Stimulated activated CD8-positive, alpha-beta memory T cell treated with anti-CD3 and anti-CD28 coated beads, Interleukin-4, amount 100 ng/mL, for 4 hours (primary cell): ENCODE measurements at places on chromosomes 5 and 9.

DNA sequence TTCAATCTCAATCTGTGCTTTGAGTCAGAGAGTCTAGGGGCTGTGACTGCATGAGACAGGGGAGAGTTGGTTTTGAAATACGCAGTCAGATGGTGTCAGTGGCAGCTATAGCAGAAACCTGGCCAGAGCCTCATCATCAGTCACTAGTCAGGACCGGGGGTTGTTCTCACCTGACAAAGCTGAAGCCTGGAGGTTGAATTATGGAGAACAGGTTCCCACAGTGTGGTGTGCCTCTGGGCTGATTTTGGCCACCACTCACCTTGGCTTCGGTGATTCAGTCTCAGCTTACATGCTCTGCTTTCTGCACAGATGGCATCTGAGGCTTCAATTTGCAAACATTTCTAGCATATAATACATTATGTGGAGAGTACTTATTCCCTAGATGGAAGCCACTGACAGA is 387.3 kb downstream of the YTHDC2 start:
- DNase-seq = no peak

DNA sequence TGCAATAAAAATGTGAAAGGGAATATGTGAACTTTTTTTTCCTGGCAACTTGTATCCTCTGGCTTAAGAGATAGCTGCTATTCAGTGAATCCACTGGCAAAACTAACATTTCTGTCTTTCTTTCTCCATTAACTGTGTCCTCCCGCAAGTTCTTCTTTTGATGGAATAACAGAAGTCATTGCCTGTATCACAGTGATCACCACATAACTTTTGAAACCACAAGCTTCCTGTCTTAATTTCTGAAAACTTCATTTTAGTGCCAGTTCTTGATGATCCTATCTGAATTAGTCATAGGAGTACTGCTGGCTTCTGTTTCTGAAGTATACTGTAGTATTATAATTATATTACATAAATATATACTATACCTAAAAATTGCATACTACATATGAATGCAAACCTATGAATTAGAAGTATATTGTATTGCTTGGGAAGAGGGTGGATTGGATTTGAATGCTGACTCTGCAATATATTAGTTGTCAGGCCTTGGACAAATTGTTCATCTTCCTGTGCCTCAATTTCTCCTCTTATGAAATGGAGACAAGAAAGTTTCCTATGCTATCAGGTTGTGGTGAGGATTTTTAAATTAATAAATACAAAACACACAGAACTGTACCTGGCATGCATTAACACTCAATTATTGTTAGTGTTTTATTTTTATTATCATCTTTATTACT is 441.6 kb downstream of the CETN3 start:
- no peak for DNase-seq

- DNase-seq = no peak
Observed at GRCh38 chr5:6636293-6636692, 3.1 kb downstream of the SRD5A1 start.

- no peak for DNase-seq
Observed at GRCh38 chr9:37776328-37776727, 8.5 kb downstream of the EXOSC3 start.

DNA sequence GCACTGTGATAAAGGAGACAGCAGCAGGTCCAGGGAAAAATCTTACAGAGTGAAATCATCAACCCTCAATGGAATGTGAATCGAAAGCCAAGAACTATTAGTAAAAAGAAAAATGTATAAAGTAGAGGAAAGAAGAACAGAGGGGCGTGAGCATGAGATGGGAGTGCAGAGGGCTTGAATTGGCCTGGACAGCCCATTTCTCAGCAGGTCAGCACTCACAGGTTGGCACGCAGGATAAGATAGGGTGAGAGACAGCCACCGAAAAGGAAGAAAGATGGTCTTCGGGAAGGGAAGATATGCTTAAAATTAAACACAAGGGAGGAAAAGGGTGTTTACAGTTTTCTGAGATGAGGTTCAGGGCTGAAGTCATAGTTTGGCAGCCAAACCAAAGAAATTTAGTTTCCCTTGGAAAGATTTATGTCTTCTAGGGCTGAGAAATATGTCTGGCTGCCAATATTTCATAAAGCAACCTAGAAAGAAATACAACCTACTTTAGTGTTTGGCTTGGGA is 524.7 kb downstream of the SPATA31D1 start:
- no peak for DNase-seq

DNA sequence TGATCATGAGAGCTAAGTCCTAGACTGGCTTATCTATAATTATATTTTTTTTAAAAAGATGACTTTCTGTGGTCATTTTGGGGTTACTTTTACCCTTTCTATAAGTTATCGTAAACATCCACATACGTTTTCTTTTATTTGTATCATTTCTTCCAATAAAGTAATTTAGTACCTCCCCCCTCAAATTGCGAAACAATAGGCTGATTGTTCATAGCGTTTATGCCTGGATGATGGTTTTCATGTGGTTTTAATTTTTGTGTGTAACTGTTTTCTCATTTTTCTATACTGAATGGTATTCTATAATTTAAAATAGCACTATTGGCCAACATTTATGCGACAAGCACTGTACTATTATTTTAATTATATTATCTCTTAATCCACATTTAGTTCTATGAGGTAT is 44.5 kb downstream of the SMC5 start:
- DNase-seq = no peak

DNA sequence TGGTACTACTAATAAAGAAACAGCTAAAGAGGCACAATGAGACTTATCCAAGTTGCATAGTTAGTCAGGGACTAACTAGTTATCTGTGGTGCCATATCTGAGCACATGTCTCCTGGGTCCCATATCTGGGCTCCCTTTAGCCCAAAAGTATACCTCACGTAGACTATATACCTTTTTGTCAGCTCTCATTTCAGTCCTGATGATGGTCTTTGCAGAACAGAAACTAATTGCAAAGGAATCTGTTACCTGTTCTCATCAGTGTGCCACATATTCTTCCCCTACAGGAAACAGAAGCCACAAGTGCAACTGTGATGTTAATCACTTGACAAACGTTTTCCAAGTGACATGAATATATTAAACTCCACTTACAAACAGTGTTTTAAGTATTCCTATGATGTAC is 395.2 kb downstream of the KIAA0825 start:
- DNase-seq = no peak

- DNase-seq = no peak
Observed at GRCh38 chr9:97160255-97160654, 121.3 kb upstream of the CTSV start.

DNA sequence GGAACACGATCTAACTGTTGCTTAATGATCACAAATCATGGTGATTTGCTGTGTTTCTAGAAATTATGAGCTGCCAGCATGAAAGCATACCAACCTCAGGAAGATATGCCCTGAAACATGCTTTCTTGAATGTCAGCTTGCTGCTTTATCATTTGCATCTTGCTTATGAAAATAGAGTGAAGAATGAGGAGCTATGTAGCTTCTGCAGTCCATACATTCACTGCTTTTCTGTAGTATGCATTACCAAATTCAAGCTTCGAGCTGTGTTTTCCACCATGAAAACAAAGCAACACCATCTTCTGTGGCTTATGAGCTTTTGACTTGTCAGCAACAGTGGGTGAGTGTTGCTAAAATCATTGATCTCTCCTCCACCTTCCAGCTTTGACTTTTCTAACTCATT is 16.5 kb downstream of the F2RL2 start:
- no peak for DNase-seq

DNA sequence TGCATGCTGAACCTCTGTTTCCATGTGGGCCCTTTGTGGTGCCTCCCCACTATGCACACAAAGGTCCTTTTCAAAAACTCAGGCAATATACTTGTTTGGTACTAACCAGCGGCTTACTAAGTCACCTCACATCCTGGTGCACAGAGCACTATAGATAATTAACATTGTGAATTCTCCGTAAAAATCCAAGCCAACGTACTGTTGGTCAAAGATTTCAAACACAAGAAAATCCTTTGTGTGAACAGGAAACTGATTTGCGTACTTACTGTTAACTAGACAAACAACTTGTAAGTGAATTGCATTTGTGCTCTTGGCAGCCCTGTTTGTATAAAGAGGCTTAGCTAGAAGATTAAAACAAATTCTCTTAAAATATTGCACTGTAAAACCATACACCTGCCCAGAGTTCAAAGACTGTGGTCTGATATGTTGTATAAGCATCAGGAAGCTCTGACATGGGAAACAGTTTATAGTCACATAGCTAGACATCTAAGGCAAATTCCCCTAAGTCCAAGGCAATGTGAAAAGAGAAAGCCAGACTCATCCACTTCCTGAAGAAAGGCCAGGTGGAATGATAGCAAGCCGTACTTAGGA is 125.0 kb upstream of the SLC12A2 start:
- no peak for DNase-seq

DNA sequence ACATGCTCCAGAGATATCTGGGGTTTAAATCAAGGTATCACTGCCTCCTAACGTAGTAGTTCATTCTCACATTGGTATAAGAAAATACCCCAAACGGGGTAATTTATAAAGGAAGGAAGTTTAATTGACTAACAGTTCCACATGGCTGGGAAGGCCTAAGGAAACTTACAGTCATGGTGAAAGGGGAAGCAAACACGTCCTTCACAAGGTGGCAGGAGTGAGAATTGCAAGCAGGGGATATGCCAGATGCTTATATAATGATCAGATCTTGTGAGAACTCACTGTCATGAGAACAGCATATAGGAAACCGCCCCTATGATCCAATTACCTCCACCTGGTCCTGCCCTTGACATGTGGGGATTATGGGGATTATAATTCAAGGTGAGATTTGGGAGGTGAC is 1280.2 kb upstream of the C9orf72 start:
- no peak for DNase-seq

DNA sequence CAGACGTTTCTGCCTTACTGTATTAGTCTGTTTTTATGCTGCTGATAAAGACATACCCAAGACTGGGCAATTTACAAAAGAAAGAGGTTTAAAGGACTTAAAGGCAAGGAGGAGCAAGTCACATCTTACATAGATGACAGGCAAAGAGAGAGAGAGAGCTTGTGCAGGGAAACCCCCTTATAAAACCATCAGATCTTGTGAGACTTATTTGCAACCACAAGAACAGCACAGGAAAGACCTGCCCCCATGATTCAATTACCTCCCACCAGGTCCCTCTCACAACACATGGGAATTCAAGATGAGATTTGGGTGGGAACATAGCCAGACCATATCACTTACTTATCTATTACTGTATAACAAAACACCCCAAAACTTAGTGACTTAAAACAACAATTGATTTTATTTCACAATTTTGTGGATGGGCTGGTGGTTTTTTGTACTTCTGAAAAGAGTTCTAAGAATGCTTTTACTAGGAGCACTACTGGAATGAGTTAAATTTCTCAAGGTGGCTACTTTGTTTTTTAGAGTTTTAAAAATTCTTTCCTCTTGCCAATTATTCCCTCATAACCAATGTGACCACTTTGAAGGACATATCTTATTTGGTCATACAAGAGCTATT is 10.3 kb downstream of the RUSC2 start:
- DNase-seq = no peak

DNA sequence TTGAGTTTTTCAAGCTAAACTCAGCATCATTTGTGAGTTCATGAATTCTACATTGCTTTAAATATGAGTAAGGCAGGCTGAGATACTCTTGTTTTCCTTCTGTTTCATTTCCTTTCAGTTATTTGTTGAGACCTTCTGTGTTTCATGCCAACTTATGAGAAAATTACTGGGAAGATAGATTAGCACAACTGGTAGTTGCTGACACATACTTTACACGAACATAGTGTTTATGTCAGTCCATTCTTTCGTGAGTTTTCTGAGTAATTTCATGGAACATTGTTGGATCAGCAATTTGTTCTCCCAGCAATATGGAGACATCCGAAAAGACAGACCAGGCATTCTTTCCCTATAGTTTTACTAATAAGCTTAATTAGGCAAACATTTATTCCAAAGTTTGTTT is 102.0 kb upstream of the SMC5 start:
- DNase-seq = no peak

GRCh38 chr5:146169076-146169475 is 13.4 kb downstream of the LARS1 start:
- no peak for DNase-seq

- no peak for DNase-seq
Observed at GRCh38 chr9:13035822-13036221, 243.7 kb downstream of the MPDZ start.

- peak; percentile 6 for DNase-seq
Observed at GRCh38 chr5:52725065-52725746, 62.5 kb upstream of the ITGA1 start.

- no peak for DNase-seq
Observed at GRCh38 chr5:115379622-115380344, 83.3 kb upstream of the CCDC112 start.

DNA sequence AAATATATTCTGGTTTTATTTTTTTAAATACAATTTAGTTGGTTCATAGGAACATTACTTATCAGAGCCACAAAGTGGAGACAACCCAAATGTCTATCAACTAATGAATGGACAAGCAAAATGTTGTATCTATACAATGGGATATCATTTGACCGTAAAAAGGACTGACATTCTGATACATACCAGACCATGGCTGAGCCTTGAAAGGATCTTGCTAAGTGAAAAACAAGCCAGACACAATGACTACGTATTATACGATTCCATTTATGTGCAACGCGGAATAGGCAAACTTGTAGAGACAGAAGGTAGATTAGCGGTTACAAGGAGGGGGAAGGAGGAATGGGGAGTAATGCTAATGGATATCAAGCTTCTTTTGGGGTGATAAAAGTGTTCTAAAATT is 621.6 kb downstream of the BNC2 start:
- no peak for DNase-seq

DNA sequence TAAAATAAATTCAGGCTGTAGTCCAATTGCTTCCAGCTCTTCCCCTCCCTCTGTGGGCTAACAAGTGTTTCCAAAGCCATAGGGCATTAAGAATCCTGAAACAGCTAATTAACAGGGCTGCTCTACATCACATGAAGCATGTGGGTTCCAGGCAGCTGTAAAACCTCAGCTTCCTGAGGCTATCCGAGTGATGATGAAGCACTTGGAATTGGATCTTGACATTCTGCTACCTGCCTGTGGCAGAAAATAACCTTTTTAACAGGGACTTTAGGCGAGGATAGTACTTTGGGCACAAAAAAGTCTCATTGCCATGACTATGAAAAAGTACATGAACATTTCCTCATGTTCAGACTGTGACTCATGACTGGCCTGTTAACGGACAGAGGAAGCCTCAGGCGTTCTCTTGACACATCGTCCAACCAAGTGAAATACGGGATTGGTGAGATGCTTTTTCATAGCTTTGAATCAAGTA is 107.2 kb downstream of the PDE4D start:
- no peak for DNase-seq
